Activated CD8-positive, alpha-beta memory T cell treated with anti-CD3 and anti-CD28 coated beads for 1 hour (primary cell): ENCODE measurements at places on chromosomes 7 and 10.

GRCh38 chr7:11749629-11750028 is 82.4 kb downstream of the THSD7A start:
- no peak for DNase-seq

DNA sequence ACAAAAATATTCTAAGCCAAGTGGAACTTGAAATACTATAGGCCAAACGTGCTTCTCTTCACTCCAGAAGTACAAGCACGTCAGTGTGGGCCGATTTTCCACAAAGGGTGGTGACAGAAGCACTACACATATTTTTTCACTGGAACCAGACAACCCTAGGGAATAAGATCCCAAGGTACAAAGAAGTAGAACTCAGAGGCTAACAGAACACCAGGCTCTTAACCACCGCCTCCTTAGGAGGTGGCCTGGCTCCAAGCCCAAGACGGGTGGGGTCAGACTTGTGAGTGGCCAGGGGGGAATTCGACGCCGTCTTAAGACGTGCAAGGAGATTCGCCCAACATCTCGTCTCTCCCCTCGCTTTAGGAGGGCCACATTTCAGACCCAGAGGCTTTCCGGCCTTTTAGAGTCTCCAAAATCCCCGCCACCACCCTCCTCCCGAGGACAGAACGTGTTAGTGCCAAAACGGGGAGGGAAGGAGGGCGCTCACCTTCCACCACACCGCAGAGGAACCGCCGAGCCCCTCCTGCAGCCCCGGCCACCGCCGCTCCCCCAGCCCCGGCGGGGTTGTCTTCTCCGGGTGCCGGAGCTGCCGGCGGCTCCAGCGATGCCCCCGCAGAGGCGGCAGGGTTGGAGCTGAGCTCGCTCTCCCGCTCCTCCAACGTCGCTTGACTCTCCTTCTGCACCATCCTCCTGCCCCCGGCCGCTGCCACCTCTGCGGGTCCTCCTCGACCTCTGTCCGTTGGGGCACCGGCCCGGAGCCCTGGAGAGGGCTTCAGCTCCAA is 716 bp downstream of the OGA start:
- DNase-seq: no peak

- no peak for DNase-seq
Measured at GRCh38 chr10:25492680-25493079, 317.9 kb downstream of the GPR158 start.

DNA sequence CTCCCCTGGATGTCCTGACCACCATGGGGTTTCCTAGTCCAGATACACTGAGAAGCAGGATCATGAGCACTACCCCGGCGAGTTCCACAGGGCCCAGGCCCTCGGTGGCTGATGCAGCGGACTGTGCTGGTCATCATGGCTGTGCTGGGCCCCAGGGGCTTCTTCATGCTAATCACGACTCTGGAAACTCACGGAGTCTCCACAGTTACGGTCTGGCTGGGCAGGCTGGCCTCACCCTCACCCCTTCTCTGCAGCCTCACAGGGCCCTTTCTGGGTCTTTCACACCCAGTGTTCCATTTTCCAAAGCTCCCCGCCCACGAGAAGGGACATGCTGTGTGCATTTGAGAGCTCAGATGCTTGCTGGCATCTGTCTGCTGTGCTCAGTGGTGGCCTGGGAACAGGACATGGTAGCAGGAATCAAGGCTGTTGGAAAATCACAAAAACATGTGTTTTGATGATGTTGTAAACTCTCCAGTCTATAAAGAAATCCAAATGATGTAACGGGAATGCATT is 119.0 kb downstream of the PTPN20 start:
- DNase-seq: no peak

GRCh38 chr7:37282927-37283326 is 165.7 kb downstream of the ELMO1 start:
- no peak for DNase-seq

- DNase-seq: no peak
Measured at GRCh38 chr7:10685040-10685439, 288.6 kb upstream of the PHF14 start.

DNA sequence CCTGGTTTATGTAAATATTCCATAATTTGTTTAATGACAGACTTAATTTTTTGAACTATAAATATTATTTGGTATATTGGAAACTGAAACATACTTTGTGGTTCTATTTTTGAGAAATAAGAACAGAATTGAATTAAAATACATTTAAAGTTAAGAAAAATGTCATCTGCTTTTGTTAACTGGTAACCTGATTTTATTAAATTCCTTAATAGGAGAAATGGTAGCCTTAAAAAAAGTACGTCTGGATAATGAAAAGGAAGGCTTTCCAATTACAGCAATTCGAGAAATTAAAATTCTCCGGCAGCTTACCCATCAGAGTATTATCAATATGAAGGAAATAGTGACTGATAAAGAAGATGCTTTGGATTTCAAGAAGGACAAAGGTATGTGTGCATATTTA is 51.6 kb downstream of the CDK13 start:
- DNase-seq: no peak

DNA sequence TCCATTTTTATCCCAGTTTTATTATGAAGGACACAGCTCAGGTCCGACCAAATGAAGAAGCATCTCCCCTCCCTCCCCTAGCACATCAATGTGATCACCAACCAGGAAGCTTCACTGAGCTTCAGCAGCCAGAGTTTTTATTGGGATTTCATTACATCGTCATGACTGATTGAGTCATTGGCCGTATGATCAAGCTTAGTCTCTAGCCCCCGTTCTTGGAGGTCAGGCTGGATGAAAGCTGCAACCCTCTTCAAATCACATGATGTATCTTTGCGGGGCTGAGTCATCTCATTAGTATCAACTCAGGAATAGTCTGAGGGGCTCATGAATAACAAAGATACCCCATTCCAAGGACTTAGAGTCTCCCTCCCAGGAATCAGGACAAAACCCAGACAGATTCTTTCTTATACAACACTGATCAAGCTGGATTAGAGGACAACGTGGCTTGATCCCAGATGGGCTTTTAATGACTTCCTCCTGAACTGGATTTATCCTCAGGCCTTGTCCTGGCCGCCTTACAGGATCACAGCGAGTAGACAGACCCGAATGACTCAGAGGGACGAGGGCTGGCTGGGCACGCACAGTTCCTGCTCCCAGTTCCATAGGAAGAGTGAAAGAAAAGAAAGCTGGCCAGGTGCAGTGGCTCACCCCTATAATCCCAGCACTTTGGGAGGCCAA is 14.5 kb downstream of the LIMK1 start:
- no peak for DNase-seq

DNA sequence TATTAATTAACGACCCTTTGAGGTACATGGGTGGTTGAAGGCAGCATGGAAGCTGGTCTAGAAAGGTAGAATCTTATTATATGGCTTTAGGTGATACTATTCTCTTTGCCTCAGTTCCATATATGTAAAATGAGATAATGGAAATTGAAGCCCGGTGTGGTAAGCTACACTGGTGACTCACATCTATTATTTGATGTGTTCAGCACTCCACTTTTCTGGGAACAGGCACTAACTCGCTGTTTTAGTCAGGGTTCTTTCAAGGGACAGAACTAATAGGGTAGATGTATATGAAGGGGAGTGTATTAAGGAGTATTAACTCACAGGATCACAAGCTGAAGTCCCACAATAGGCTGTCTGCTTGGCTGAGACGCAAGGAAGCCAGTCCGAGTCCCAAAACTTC is 4.4 kb upstream of the TRUB1 start:
- no peak for DNase-seq

- peak; percentile 36 for DNase-seq
Measured at GRCh38 chr10:102230861-102231356, 4.8 kb downstream of the ELOVL3 start.

GRCh38 chr7:16465469-16466361 is at the start of gene SOSTDC1:
Gene SOSTDC1, minus strand, starts transcription at chr7:16465738. Its CDS starts 70 bp downstream, at chr7:16465668.
- no peak for DNase-seq

GRCh38 chr7:90188281-90188680 is 23.3 kb upstream of the STEAP2 start:
- no peak for DNase-seq

DNA sequence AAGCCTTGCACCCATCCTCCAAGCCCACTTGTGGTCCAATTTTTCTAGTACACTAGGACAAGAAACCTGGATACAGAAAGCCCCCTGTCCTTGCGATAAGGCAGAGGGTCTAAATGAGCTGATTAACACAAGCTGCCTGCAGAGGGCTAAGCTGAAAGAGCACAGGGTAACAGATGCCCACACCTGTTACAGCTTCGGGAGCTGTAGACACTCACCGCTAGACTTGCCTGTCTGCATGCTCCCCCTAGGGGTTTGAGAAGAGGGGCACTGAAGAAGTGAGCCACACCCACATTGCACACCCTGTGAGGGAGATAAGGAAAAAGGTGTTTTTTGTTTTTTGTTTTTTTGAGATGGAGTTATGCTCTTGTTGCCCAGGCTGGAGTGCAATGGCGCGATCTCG is 386.5 kb upstream of the AUTS2 start:
- DNase-seq: no peak
